Posterior vena cava (tissue), 2 donors: ENCODE measurements at places on chromosomes 4 and X. TPM values are rescaled to one million over a fixed set of nuclear protein-coding genes. Genes with fewer than 3 reads are reported as not detected.

The XAGE2 gene
- not detected for total RNA-seq

The AFM gene
- total RNA-seq = not detected

The PLAC1 gene
- total RNA-seq = not detected

The CXCL6 gene
- total RNA-seq = not detected

The PRDM5 gene
- 16.3 TPM for total RNA-seq

The CPLX1 gene
- total RNA-seq = 2.5 TPM

The GAGE2A gene
- not detected for total RNA-seq
